Central memory CD4-positive, alpha-beta T cell (primary cell): ENCODE measurements at places on chromosomes 2 and 18.

DNA sequence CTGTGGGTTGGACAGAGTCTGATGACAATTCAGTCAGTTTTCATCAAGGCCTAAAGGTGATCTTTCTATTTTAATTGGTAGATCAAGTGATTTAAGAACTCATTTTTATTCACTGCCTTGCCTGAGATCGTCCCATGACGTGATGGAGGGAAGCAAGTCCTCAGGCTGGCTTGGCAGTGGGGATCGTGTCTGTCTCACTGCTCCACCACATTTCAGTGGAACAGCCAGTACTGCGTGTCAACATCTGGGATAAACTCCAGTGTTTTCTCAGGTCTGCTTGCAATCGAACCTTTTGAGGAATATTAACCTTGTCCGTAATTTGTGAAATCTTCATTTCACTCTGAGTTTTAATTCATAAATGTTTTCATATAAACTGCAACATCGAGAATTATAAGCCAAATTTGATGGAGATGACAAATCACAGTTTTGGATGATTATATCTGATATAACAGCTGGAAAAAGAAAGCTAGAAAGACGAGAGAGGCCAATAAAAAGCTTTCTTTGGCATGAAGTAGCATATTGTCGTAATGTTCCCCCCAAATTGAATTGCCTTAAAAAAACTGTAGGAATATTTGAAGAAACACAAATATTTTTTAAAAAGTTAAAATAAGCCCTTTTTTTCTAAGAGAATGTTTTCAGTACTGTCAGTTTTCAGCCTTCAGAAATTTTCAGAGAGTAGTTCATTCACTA, 414.7 kb upstream of the SPRED2 start:
- no peak for DNase-seq

GRCh38 chr2:115161771-115162493, 719.5 kb downstream of the DPP10 start:
- DNase-seq: no peak

GRCh38 chr18:24176727-24177416, 38.0 kb downstream of the CABYR start:
- DNase-seq: no peak

- DNase-seq: no peak
Measured at GRCh38 chr2:102141970-102142828, at the start of gene IL1R1. Gene IL1R1 (plus strand): TSS chr2:102142746. CDS start chr2:102157725, 14,979 bp downstream.

- no peak for DNase-seq
Measured at GRCh38 chr2:26884486-26884885, 36.6 kb downstream of the DPYSL5 start.

- DNase-seq: no peak
Measured at GRCh38 chr18:49464718-49465598, 4.5 kb upstream of the DYM start.
